ENCODE measurements at places on chromosomes 7 and 10.

GRCh38 chr7:3592401-3593134 is 291.5 kb downstream of the SDK1 start:
- peak; percentile 55 for DNase-seq

- DNase-seq, result no peak
Observed at GRCh38 chr10:33204031-33204430, 130.4 kb downstream of the NRP1 start.

DNA sequence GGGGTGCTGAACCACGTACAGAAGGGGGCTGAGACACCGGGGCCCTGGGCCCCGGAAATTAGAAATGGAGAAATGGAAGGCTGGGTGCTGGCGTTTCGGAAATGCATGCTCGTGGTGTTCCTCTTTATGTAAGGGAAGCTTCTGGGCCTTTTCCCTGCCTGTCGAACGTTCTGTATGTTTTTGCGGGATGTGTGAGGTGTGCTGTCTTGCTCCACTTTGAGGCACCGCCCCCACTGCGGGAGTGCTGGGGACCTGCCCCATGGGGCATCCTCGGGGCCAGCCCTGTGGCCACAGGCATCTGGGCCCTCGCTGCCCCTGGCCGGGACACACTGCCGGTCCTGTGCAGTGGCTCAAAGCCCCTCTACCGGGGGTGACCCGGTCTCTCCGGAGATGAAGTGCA is 1.7 kb upstream of the VENTX start:
- no peak for DNase-seq

DNA sequence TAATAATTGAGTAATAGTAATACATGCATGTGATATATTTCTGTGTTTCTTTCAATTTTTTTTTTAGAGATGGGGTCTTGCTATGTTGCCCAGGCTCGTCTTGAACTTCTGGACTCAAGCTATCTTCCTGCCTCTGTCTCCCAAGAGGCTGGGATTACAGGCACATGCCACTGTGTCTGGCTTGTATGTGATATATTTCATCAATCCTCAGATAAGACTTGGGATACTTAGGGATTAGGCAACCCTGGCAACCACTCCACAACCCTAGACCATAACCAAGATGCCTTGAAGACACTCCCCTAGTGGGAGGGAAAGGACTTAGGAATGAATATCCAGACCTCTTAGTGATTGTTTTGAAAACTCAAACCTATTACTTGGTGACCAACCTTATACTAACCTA is 154.8 kb downstream of the CCDC3 start:
- no peak for DNase-seq

- DNase-seq, result no peak
Observed at GRCh38 chr10:75117995-75118394, 6.5 kb downstream of the SAMD8 start.

GRCh38 chr10:22444219-22444788 is 99.0 kb downstream of the SPAG6 start:
- DNase-seq, result no peak

DNA sequence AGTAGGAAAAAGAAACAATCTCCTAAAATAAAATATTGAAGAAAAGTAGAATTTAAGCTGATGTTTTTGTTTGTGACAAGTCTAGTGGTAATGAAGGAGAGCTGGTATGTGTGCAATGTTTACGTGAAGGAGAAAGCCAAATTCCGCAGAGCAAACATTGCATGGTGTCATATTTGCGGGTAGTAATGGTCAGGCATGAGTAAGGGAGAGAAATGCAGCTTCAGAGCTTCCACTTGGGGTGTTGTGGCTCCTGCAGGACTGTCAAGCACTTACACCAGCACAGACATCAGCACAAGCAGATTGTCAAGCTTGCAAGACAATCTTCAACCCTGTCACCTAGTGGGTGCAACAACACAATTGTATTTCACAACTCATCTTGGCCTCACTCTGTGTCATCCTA is 136.5 kb upstream of the ETV1 start:
- DNase-seq, result no peak

DNA sequence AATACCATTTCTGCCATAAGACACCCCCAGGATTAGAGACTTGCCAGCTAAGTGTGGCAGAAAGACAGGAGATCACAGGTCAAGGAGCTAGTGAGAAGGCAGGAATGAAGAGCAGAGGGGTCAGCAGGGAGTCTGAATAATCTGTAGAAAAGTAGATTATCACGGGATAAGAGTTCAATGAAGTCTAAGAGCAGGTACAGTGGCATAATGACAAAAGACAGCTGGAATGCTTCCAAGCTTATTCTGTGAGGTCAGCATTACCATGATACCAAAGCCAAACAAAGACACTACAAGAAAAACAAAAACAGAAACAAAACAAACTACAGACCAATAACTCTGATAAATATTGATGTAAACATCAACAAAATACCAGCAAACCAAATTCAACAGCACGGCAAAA is 20.8 kb downstream of the PILRA start:
- no peak for DNase-seq

GRCh38 chr10:125165584-125166573 is 5.5 kb upstream of the CTBP2 start:
- DNase-seq, result no peak

- DNase-seq, result no peak
Observed at GRCh38 chr7:54161621-54162020, 380.6 kb upstream of the VSTM2A start.

- DNase-seq, result no peak
Observed at GRCh38 chr10:74322141-74322540, 171.1 kb downstream of the ADK start.

GRCh38 chr10:72483471-72483870 is 128.8 kb upstream of the DNAJB12 start:
- no peak for DNase-seq

GRCh38 chr7:13880789-13881188 is 108.7 kb downstream of the ETV1 start:
- no peak for DNase-seq

DNA sequence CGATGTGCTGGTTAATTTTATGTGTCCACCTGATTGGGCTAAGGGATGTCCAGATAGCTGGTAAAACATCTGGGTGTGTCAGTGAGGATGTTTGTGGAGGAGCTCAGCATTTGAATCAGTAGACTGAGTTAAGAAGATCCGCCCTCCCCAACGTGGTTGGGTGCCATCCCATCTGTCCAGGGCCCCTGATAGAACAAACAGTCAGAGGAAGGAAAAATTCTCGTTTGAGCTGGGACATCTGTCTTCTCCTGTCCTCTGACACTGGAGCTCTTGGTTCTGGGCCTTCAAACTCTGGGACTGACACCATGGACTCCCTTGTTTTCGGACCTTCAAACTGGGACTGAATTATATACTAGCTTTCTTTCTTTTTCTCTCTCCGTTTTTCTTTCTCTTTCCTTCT is 59.6 kb downstream of the CARD11 start:
- no peak for DNase-seq

DNA sequence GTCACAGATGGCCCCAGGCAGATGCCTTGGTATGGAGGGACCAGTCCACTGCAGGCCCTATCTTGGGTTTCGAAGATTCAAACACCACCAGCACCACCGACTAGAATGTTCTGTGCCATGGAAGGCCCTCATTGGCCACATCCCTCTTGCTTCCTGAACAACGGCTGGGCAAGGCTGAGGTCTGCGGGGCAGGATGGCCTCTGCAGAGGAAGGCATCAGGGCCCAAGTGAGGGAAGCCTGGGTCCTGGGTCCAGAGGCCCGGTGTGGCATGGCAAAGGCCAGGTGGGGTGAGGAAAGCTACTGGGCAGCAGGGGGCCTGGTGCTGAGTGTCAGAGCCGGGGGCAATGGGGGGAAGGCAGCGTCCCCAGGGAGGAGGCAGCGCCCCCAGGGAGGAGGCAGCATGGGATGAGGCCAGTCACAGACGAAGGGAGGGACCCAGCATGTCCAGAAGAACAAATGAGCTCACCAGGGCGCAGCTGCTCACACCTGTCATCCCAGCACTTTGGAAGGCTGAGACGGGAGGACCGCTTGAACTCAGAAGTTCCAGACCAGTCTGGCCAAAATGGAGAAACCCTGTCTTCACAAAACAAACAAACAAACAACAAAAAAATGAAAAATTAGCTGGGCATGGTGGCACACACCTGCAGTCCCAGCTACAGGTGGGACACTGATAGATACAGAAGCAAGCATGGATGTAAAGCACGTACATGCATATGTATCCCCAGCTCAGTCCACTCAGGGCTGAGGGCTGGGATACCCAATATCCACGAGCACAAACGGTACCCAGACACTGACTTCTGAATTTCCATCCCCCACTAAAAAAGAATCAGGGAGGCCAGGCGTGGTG is 64.4 kb downstream of the PROSER2 start:
- DNase-seq, result no peak

DNA sequence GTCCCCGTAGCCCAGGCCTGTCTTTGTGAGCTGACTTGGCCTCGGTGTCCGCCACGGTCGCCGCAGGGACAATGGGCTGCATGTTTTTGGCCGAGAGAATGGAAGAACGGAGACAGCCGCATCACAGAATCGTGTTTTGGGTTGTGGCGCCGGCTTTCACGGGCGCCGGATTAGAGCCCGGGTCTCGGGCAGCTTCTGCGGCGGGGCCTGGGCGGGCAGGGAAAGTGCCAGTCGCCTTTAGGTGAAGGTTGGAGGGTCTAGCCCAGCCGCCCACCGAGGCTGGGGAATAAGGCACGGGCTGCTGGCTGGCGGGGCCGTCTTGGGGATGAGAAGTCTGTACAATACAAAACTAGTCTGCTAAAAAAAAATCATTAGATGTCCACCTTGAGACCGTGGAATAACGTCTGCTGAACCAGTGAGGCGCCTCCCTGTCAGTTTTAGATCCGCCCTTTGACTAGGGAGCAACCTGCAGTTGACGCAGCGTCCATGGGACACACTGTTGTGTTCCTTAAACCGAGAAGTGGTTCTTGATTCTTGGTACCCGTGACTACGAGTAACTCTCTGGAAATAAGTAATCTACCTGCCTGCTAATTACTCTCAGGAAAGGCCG is 577 bp downstream of the DNAJB9 start:
- no peak for DNase-seq

- no peak for DNase-seq
Observed at GRCh38 chr10:95644901-95645300, 11.6 kb downstream of the ALDH18A1 start.

- DNase-seq, result no peak
Observed at GRCh38 chr7:38306171-38306570, 32.7 kb upstream of the TARP start.

- DNase-seq, result no peak
Observed at GRCh38 chr7:157516311-157516710, 179.5 kb downstream of the DNAJB6 start.

DNA sequence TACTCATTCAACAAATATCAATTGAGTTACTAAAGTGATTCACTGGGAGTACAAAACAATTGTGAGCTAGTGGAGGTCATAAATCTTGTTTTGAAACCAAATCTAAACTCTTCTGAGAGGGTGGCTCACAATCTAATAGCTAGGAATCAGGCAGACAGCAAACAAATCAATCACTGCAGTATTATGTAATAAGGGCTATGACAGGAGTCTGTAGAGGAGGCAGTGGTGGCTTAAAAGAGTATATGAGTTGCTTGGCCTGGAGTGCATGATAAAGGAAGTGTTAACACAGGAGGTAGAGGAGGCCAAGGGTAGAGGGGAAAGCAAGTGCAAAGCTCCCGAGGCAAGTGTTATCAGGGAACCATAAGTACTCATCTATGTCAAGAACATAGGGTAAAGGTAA is 16.5 kb downstream of the MYPN start:
- DNase-seq, result no peak

DNA sequence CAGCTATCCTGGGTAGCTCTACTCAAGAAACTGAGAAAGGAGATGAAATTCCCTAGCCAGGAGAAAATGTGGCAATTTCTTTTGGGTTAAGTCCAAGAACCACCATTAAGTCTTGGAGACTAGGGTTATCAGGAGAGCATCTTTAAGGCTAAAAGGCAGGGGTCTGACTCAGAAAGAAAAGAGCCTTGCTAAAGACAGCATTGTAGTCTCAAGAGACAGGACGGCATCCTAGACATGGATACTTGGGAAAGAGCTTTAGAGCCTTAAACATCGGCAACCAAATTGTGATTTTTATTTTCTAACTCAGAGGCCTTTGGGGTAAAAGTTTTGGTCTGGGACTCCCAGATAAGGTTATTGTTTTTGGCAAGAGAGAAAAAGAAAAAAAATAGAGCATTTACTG is 83.1 kb downstream of the FAS start:
- no peak for DNase-seq

DNA sequence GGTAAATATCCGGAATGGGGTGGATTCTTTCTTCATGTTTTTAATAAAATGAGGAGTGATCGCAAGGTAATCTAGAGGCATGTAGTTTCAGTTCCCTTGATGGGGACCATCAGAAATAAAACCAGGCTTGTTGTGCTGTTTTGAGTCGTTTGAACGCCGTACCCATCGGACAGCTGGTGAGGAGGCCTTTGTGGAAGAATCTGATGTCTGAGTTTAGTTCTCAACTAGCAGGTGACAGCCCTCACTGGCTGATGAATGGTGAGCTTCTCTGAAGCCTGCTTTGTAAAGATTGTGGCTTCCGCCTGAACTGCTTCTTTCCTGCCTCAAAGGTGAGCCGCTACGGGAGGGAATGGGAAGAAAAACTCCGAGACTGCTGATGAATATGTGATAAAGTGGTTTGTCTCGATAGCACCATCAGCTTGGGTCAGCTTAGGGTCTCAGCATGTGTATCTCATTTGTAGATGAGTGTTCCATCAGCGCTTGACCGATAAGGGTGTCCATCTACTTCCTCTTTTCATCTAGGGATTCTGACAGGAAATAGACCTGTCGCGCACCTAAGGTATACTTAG is 977 bp downstream of the TMEM248 start:
- DNase-seq, result no peak

- no peak for DNase-seq
Observed at GRCh38 chr10:113216102-113216501, 266.1 kb downstream of the TCF7L2 start.

DNA sequence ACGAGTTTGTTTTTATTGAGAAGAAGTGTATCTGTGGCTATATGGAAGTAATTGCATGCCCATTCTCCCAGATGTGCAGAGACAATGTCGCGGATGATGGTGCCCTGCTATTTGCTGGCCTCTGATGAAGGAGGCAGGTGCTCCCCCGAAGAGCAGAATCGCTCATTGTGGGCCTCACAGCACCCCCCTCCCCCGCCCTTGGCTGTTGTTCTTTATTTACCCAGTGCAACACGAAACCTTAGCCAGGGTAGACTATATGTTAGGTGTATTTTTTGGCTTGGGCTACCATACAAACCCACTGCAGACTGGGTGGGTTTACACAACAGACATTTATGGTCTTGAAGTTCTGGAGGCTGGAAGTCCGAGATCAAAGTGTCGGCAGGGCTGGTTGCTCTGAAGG is 3.4 kb upstream of the ADCY1 start:
- DNase-seq, result no peak

- DNase-seq, result no peak
Observed at GRCh38 chr10:119373294-119374102, 166.1 kb downstream of the GRK5 start.

GRCh38 chr10:76769161-76769560 is 868.4 kb downstream of the KCNMA1 start:
- no peak for DNase-seq

GRCh38 chr7:70719125-70719524 is 412.8 kb upstream of the GALNT17 start:
- DNase-seq, result no peak

- DNase-seq, result no peak
Observed at GRCh38 chr10:111874576-111874975, 309.0 kb downstream of the GPAM start.
